LHCN-M2 (cell line): ENCODE measurements at places on chromosomes 1 and 21. TPM values are rescaled to one million over a fixed set of nuclear protein-coding genes. Genes with fewer than 3 reads are reported as not detected.

C1orf226 gene
- 0.32 and 0.63 TPM in 2 replicates for total RNA-seq

FMOD gene
- total RNA-seq, result 3.0 and 3.1 TPM in 2 replicates

PRAMEF6 gene
- not detected in 2 replicates for total RNA-seq

KRTAP19-2 gene
- not detected in 2 replicates for total RNA-seq

CNIH4 gene
- total RNA-seq, result 48.2 and 56.4 TPM in 2 replicates
